ENCODE measurements at places on chromosomes 6 and 20.

GRCh38 chr20:43949741-43950618 is 35.3 kb downstream of the TOX2 start:
- peak; percentile 49 for DNase-seq

DNA sequence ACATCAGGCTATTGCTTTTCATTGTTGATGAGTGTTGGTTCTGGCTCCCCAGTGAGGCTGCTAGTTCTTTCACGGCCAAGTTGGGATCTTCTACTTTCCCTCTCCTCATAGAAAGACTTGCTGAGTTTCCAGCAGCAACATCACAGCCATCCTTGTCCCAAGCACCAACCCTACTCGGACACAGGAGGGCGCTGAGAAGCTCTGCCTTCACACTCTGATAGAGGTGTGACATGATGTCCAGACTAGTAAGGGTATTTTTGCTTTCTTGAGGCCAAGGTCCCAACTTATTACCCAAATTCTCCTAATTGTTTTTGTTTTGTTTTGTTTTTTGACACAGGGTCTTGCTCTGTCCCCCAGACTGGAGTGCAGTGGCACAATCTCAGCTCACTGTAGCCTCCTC is 3.0 kb upstream of the GCM1 start:
- no peak for DNase-seq

- DNase-seq, result no peak
Observed at GRCh38 chr20:58640446-58640845, 10.6 kb upstream of the STX16 start.

GRCh38 chr6:13813621-13814175 is 659 bp downstream of the MCUR1 start:
- DNase-seq, result no peak

DNA sequence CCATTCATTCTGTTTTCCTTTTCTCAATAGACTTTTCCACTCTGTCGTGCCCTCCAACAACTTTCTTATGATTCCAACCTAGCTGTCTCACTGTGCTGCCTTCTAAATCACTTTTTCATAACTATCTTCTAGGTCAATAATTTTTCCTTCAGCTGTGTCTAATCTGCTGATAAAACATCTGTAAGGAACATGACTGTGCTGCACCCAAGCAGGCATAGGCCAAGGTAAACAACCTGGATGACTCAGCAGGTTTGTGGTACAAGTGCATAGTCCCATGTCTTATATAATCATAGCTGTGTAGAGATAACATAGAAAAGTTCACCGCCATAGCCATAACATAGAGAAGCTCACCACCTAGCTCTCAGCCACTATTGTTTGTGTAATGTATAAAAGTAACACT is 332.3 kb downstream of the PLCB1 start:
- DNase-seq, result no peak

- DNase-seq, result peak; percentile 58
Observed at GRCh38 chr6:90458353-90459224, 128.3 kb downstream of the MAP3K7 start.

- no peak for DNase-seq
Observed at GRCh38 chr20:20521736-20522135, 153.8 kb downstream of the INSM1 start.

DNA sequence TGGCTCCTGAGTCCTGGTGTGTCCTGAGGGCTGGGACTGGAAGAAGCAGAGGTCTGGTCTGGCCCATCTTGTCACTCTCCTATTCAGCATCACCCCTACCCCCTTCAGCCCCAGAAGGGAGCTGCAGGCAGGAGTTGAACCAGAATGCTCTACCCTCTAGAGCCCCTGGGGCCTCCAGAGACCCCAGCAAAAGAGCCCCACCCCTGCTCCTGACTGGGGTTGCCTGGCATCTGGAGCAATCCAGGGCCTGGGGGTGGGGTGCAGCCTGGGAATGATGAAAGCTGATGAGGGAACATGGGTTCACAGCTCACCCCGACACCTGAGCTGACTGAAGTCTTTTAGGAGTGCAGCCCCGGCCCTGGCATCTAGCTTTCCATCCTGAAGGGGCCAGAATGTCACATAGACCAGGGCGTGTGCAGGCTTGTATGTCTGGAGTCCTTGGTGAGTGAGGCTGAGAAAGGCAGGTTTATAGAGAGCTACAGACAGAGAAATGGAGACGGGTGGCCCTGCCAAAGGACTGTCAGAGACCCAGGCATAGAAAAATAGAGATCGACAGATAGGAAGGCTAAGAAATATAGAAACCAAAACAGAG is 12.2 kb downstream of the FGD2 start:
- DNase-seq, result no peak

DNA sequence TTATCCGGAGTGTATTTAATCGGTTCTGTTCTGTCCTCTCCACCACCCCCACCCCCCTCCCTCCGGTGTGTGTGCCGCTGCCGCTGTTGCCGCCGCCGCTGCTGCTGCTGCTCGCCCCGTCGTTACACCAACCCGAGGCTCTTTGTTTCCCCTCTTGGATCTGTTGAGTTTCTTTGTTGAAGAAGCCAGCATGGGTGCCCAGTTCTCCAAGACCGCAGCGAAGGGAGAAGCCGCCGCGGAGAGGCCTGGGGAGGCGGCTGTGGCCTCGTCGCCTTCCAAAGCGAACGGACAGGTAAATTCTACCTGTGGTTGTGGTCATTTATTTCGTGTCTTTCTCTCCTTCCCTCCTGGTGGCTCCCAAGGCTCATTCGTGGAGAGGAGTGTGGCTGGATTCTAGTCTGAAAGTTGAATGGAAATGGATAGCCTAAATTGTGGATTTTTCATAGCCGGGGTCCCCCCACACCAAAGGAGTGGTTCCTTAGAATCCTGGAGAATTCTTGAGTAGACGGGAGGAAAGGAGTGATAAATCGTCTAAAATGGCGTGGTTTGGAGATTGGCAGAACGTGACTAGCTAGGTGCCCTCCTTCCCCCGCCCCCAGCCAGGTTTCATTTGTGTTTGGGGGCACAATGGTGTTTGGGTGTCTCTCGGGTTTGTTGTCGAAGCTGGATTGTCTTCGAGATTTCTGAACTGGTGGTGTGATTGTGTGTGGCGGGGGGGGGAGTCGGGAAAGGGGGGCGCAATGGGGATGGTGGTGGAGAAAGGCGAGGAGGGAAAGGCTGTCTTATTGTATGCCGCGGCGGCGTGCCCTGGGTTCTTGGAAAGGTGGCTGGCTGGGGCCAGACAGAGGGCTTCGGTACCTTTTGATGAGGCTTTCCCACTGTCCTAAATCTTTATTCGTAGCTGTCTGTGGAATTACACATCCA is 673 bp downstream of the MARCKS start:
- no peak for DNase-seq

- no peak for DNase-seq
Observed at GRCh38 chr20:43306837-43307236, 117.1 kb upstream of the PTPRT start.

DNA sequence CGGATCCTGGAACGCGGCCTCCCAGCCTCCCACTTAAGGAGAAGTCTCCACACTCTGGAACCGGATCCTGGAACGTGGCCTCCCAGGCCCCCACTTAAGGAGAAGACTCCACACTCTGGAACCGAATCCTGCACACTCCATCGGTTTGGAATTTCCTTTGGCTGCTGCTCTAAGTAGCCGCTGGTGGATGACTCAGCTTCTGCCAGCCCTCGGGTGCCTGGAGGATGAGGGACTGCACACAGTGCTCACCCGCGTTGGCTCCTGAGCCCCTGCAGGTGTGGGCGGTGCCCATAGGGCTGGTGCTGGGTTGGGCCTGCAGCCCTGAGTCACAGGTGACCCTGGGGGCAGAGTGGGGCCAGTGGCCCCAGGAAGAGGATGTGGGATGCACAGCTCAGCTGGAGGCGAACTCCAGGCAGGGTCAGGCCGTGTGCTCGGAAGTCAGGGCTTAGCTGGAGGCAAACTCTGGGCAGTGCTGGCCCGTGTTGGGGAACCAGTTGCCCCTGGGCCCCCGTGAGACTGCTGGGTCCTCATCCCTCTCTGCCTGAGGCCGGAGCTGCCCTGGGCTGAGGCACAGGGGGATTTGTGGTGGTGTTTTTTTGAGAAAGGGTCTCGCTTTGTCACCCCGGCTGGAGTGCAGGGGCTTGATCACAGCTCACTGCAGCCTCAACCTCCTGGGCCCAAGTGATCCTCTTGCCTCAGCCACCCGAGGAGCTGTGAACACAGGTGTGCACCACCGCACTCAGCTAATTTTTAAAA is 13.9 kb upstream of the TNFRSF6B start:
- DNase-seq, result no peak

- no peak for DNase-seq
Observed at GRCh38 chr20:20677186-20677585, 35.3 kb downstream of the RALGAPA2 start.

DNA sequence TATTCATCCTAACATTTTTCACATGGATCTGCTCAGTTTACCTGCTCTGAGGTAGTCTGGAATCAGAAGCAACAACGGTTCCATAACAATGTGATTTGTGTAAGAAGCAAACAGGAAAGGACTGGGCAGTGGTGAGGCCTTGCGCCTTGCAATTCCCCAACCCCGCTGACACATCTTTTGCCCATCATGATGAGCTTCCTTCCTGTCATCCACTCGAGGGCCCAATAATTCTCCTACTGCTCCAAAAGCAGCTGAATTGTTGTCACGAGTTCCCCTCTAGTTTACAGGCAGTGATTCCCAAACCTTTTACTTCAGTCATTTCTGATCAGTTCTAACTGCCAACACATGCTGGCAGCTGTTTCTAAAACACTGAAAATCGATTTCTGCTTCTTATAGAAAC is 22.9 kb downstream of the STX7 start:
- DNase-seq, result no peak

DNA sequence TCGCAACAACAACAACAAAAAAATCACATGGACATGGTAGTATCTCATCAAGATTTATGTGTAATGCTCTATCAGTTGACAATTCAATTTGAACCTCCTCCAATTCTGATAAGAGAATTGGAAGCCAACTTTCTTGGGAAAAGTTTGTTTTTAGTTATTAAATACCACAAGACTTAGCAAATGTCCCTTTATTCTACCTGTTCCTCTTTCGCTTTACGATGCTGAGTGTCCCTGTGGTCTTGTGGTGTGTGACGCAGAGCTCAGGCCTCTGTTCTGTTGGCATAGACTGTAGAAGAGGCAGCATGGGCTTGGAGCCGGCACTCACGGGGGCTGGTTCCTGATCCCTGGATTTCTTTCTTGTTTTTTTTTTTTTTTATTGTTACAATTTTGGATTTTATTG is 76.7 kb downstream of the PSMB1 start:
- DNase-seq, result no peak

DNA sequence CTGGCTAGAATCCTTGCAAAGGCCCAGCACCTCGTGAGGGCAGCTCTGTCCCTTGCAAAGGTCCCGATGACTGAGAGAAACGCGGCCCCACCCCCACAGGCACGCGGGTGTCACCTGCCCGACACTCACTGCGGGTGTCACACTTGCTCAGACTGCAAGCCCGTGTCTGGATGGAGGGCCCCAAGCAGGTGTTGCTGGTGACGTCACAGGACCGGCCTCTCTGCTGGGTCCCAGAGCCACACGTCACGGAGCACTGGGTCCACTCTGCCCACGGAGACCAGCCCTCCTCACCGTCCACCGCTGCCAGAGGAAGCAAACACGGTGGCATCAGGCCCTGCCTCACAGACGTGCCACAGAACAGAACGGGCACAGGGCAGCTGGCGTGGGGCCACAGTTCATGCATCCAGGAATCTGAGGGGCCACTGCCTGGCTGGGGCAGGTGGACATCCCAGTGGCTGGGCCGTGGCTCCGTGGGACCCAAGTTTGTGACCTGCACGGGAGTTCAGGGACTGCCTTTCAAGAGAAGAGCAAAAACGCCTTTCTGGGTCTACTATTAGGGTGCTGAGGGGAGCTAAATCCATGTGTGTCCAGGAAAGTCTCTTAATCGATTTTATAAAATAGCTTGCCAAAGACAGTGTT is 16.0 kb downstream of the THBS2 start:
- no peak for DNase-seq

DNA sequence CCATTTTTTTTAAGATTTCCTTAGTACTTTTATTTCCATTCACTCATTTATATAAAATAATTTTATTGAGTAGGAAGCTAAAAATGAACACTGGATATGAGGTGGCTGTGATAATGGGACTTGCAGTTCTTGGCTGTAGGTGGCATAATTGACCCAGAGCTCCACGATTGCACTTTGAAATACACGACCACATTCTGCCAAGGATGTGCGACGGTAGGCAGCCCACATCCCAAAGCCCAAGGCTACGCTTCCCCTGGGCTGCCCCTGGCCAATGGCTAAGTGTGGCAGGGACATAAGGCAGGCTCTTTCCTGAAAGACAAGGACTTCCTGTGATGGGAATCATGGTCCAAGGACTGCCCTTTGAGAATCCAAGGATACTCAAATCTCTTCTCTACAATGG is 43.7 kb upstream of the ADTRP start:
- DNase-seq, result no peak

GRCh38 chr6:166244353-166245045 is 63.7 kb downstream of the PRR18 start:
- no peak for DNase-seq

DNA sequence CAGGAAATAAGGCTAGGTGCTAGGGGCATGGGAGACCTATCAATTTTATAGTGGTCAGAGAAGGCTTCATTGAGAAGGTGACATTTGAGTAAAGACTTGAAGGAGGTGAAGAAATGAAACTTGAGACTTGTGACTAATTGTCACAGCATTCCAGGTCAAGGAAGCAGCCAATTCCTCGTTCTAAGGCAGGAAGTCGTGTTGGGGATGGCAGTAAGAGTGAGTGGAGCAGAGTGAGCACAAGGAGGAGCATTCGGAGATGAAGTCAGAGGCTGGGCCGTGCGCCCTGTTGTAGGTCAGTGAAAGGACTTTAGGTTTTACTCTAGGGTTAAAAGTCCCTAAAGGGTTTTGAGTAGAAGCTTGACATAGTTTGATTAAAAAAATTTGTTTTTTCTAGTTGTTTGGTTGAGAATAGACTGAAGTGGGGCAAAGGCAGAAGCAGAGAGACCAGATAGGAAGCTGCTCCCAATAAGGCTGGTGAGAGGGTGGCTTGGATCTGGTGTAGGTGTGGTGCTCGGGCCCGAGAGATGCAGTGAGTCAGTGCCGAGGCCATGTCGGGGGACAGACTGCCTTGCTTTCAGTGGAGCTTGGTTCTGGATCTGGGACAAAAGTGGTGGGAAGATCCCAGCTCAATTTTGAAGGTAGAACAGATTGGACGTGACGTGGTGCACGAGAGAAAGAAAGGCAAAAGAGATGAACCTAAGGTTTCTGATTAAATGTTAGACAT is 2.6 kb upstream of the RSPH3 start:
- DNase-seq, result no peak

DNA sequence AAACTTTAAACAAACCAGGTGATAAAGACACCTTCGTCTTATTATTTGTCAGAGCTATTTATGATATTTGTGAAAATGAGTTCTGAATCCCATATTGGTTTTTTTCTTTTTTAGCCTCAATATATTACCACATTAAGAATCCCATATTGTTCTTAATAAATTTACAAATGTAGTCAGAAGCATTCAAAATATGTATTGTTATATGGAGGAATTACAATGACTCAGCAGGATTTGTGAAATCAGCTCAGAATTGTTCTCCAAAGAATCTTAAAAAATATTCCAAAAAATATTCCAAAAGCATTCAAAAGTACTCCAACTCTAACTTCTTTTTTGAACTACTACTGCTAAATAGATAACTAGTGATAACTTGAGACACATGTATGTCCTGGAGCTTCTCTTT is 6.5 kb upstream of the ZNF343 start:
- no peak for DNase-seq

GRCh38 chr6:159090530-159091480 is 46.0 kb upstream of the TAGAP start:
- DNase-seq, result no peak
